Large intestine (tissue), 12 donors: ENCODE measurements at places on chromosomes 12 and 14. TPM values are rescaled to one million over a fixed set of nuclear protein-coding genes. Genes with fewer than 3 reads are reported as not detected.

Gene OR11H6
- not detected for polyA plus RNA-seq

Gene KLRB1
- polyA plus RNA-seq = 7.8 TPM

Gene LRP1-AS
- 1.7 TPM for polyA plus RNA-seq

Gene M6PR
- 147 TPM for polyA plus RNA-seq

Gene DNAI7
- 0.63 TPM for polyA plus RNA-seq

Gene PMCH
- polyA plus RNA-seq = 0.18 TPM

Gene ASB2
- polyA plus RNA-seq = 12.1 TPM

Gene C1S
- polyA plus RNA-seq = 80.5 TPM

DNA sequence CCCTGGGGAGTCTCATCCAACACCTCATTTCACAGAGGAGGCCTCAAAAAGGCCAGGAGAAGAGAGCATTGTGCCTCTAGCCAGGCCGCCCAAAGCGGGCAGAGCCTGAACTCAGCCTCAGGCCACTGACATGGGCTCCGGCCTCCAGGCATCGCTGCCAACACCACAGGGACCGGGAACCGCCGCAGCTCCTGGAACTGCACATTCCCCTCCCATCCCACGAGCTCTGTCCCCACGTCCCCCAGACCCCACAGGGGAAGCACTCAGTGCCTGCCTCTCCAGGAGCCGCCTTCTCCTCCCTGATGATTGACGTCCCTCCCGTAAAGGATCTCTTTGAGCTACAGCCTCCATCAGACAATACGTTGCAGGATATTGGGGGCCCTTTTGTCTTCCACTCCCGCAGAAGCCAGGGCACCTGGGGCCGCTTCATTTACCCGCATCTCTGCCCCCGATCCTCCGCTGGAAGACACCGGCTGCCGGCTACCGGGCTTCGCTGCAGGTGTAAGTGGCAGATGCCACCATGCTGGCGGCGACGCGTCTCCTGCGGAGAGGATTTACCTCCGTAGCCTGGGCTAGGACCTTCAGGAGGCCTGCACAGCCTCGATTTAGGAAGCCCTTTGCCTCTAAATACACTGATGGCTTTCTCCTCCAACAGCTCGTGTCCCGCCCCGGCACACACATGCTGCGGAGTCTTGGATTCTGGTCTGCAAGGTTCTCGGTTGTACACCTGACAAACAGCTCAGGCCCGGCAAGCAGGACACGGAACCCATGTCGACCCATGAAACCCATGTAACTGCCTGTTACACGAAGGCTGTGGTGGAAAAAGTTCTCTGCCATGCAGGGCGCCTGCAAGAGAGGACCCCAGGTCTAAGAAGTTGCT lies 104.8 kb downstream of the RIMBP2 start:
- no peak for DNase-seq

- no peak for DNase-seq
Measured at GRCh38 chr12:61536525-61536924, 723.7 kb upstream of the USP15 start.

- DNase-seq = no peak
Measured at GRCh38 chr14:104302794-104303405, 164.5 kb downstream of the KIF26A start.

DNA sequence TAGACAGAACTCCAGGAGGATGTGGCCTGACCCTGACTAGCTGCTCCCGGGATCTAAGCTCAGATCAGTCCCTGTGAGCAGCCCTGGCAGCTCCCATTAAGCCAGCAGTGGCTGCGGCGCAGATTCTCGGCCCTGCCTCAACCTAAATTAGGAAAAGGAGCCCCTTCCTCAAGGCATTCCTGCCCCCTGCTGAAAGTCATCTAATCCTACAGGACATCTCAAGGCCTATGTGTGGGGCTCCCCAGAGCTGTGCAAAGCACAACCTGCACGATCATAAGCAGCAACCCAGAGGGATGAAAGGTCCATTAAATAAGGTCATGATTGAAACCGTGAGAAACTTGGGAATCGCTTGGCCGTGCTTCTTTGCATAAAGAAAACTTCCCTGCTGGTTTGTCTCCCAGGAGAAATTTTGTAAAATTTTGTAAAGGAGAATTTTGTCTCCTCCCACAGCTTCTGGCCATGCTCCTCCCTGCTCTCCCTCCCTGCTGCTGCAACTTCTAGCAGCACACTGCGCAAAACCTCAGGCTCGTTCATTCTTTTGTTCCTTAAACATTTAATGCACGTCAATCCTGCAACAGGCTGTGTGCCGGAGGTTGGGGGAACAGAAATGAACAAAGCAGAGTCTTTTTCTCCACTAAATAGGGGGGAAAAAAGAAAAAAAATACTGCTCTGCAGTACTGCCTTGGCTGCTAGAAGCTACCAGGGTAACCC lies 96.6 kb upstream of the SLC35F4 start:
- DNase-seq = no peak

DNA sequence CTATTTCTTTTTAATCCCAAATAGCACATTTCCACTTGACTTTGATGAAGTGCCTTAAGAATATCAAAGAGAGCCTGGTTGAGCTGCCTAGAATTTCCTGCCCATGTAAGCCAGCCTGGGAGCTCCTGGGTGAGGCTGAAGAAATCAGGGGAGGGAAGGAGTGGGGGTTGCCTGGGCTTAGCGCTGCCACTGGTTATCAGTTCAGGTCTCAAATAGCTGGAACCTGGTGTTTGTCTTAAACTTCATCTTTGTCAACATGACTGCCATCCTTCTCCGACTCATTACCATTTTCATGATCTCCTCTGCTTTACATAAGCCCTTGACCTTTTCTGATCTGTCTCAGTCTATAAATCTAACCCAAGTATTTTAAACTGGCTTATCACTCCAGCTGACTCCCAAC lies 151.5 kb downstream of the TTC8 start:
- DNase-seq = no peak
